ENCODE measurements at places on chromosomes 6 and 20.

- no peaks in the 10 kb centered on the region for H3K27me3 ChIP-seq
- H3K4me1 ChIP-seq, result peaks cover 46% of the 10 kb centered on the region
- peak overlapping the region; percentile 36 for H3K27ac ChIP-seq
- peak overlapping the region; percentile 76 for H3K4me3 ChIP-seq
- no peaks in the 10 kb centered on the region for H3K36me3 ChIP-seq
These were observed 476 bp downstream of the IGF2R start for GRCh38 chr6:159969204-159969912.

GRCh38 chr6:5710516-5710915, 296.2 kb downstream of the NRN1 start:
- H3K4me3 ChIP-seq, result no peak overlapping the region
- no peak overlapping the region for H3K27ac ChIP-seq
- H3K27me3 ChIP-seq, result no peaks in the 10 kb centered on the region
- no peak for DNase-seq
- peaks cover 13% of the 10 kb centered on the region for H3K4me1 ChIP-seq

DNA sequence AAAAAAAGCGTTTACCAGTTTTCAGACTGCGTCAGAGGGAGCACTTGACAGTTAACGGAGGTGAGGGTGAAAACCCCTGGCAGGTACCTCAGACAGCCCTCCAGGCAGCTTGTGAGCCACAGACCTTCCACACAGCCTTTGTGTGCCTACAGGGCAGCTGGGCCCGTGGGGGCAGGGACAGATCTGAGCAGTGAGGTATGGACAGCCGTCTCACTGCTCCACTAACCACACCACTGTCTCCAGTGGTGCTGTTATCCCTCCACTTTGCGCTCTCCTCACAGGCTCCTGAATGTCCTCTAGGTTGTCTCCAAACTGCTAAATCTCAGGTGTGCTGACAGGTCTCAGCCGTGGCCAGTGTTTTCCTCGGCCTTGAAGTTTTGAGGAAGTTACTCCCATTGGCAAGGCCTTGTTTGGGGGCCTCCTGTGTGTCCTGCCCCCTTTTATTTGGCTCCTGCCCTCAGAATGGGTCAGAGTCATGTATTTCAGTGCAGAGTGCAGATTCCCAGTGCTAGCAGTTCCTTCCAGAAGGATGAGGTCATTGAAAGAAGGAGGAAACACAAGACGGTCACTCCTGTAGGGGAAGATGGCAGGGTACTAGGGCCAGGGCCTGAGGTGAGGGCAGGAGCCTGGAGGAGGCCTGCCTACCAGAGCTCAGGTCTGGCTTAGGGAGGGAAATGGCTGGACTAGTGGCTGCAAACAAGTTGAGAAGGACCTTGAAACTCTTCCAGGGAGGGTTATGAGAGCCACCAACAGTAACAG, 11.8 kb downstream of the GFRA4 start:
- no peak for DNase-seq
- no peaks in the 10 kb centered on the region for H3K27me3 ChIP-seq
- peaks cover 9% of the 10 kb centered on the region for H3K4me1 ChIP-seq
- H3K27ac ChIP-seq, result no peak overlapping the region
- peaks cover 3% of the 10 kb centered on the region for H3K36me3 ChIP-seq

GRCh38 chr6:150273457-150274309, 95.1 kb upstream of the IYD start:
- no peaks in the 10 kb centered on the region for H3K36me3 ChIP-seq
- no peaks in the 10 kb centered on the region for H3K4me1 ChIP-seq
- H3K27ac ChIP-seq, result no peak overlapping the region
- no peaks in the 10 kb centered on the region for H3K27me3 ChIP-seq
- no peak overlapping the region for H3K4me3 ChIP-seq

- H3K27ac ChIP-seq, result no peak overlapping the region
- no peaks in the 10 kb centered on the region for H3K4me1 ChIP-seq
- no peak overlapping the region for H3K4me3 ChIP-seq
- H3K36me3 ChIP-seq, result no peaks in the 10 kb centered on the region
These were observed 171.4 kb upstream of the QKI start for GRCh38 chr6:163243083-163243482.

- H3K4me1 ChIP-seq, result no peaks in the 10 kb centered on the region
- no peak overlapping the region for H3K27ac ChIP-seq
- no peaks in the 10 kb centered on the region for H3K27me3 ChIP-seq
- DNase-seq, result no peak
These were observed 235.0 kb downstream of the HTR1B start for GRCh38 chr6:77228279-77228678.

- no peak overlapping the region for H3K4me3 ChIP-seq
- peaks cover 8% of the 10 kb centered on the region for H3K4me1 ChIP-seq
These were observed 6.2 kb upstream of the CITED2 start for GRCh38 chr6:139380611-139381010.
